Testis (tissue), 5 donors: ENCODE measurements at places on chromosomes 3 and 15. TPM values are rescaled to one million over a fixed set of nuclear protein-coding genes. Genes with fewer than 3 reads are reported as not detected.

TMCO5A gene
- 129 TPM for total RNA-seq

COL8A1 gene
- total RNA-seq: 1.3 TPM

UBAP1L gene
- 11.3 TPM for total RNA-seq

ASB14 gene
- 1.2 TPM for total RNA-seq

GRCh38 chr3:184597829-184598573 lies 36.4 kb downstream of the EPHB3 start:
- peaks cover 27% of the 10 kb centered on the region for H3K4me1 ChIP-seq
- no peaks in the 10 kb centered on the region for H3K27me3 ChIP-seq

DNA sequence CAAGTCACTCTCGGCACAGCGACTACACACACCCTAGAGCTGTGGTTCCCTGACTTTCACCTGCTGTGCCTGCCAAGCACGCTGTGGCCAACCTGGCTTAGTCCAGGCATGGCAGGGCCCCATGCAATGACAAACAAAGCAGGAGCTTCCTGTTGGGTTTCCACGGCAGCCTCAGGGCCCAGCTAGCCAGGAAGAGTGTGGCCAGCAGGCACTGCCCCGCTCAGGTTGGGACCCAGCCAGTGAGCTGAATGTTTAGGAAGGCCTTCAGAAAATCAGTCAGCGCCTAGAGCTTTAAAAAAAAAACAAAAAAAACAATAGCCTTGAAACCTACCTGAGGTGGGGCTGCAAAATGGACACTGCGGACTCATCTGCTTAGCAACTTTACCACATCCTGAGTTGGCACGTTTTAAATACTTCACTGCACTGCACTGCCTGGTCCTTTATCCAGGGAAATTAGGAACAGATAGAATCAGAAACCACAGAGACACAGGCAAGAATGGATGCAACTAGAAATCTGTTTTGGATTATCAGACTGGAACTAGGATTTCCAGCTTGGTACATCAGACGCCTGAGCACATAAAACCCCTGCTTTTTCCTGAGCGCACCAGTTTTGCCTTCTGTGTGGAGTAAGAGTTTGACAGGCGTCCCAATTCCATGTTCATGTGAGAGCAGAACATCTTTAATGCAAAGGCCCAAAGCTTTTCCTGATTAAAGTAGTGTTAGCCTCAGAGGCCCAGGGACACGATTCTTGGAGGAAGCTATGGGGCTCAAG lies 36.2 kb upstream of the LDHAL6B start:
- H3K4me1 ChIP-seq: no peaks in the 10 kb centered on the region
- H3K4me3 ChIP-seq: no peak overlapping the region
- no peak for DNase-seq
- no peaks in the 10 kb centered on the region for H3K27me3 ChIP-seq
- no peaks in the 10 kb centered on the region for H3K36me3 ChIP-seq

DNA sequence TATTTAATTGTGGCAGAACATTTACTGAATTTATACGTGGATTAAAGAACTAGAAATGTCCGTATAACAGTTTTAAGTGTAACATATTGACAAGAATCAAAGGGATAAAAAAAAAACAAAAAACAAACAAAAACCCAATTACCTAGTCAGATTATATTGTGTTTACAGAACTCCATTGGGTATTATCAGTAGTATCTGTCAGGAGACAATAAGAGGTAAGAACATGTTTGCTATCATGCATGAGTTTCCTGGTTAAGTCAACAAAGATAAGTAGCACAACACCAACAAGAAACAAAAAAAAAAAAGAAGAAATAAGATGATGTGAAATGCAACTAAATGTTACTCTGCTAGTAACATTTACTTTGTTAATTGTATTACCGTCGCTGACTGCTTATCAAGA lies 570.6 kb downstream of the ZBBX start:
- no peak overlapping the region for H3K27ac ChIP-seq
- DNase-seq: no peak
- H3K27me3 ChIP-seq: no peaks in the 10 kb centered on the region
- no peaks in the 10 kb centered on the region for H3K4me1 ChIP-seq
- no peaks in the 10 kb centered on the region for H3K36me3 ChIP-seq

- H3K36me3 ChIP-seq: no peaks in the 10 kb centered on the region
- H3K27me3 ChIP-seq: no peaks in the 10 kb centered on the region
- no peak overlapping the region for H3K4me3 ChIP-seq
- no peaks in the 10 kb centered on the region for H3K4me1 ChIP-seq
- DNase-seq: no peak
Observed at GRCh38 chr3:158509891-158510290, 61.1 kb upstream of the MLF1 start.
